ENCODE measurements at places on chromosomes 7 and 10.
A peak's percentile ranks its signal among the peaks of the same experiment; 100 is the strongest.

DNA sequence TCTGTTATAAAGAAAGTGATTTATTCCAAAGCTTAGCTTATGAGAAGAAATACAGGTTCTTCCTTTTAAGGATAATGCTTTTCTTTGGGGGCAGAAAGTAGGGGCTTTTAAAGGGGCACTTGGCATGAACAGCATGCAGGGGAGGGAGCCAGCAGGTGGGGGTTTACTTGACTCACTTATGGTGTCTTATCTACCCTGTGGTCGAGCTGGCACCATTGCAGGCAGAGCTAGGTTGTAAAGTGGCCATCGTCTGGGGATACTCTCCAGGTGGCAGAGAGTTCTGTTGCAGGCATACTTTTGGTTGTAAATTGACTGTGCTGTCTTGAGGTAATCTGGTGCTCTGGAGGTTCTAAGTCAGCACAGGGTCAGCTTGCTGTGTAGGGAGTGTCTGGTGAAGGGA, 26.3 kb upstream of the IFRD1 start:
- DNase-seq: no peak

DNA sequence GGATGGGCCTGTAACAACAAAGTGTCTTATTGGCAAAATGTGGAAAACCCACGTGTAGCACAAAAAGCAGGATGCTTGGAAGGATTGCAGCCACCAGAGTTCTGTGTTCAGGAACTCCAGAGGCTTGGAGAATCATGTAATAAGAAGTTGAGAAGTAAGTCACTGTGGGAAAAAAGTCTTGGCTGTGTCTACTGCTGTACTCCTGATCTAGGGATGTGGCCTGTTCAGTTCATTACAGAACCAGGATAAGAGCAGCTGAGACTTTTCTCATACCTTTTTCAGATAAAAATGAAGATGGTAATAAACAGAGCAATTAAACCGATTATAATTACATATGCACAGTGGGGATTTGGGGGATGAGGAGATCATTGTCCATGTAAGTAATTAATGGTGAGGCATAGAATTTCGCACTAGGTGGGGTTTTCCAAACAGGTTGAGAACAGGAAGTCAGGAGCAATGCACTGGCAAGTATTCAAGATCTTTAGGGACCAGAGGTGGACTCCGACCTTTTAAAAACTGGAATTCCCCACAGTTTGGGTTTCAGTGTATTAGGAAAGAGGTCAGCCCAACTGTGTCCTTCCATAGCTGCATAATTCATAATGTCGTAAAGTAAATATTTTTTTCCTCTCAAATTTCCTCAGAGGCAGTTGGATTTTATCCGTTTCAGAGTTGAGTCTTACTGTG, 281.7 kb downstream of the FRMD4A start:
- DNase-seq: no peak

DNA sequence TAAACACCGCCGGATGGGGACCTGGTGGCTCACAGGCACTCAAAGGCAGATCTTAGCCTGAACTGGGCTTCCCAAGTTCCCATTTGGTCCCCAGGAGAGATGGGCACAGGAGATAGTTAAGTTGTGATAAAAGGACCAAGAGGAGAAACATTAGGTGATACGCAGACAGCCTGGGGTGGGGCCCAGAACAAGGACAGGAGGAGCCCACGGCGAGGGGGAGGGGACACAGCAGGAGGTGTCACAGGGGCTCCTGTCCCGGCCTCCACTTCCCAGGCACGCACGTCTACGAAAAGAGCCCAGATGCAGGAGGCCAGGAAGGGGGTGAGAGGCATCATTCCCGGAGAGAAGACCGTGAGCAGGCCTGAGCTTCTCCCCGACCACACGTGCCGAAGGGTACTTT, 16.3 kb upstream of the DNAAF5 start:
- no peak for DNase-seq

DNA sequence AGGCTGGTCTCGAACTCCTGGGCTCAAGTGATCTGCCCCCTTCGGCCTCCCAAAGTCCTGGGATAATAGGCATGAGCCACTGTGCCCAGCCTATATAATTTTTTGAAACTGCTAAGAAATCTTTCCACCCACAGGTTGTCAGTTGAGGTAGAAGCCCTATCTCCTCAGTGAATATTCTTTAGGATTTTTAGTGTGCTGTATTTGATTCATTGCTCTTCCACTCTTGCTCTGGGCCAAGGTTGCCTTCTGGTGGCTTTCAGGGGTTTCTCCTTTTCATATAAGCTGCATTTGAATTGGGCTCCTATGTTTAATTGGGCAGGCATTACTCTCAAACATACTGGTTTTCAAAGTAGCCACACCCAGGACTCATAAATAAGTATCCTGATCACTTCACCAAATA, 931.2 kb downstream of the GATA3 start:
- DNase-seq: no peak

GRCh38 chr10:44539178-44539577, 154.3 kb upstream of the CXCL12 start:
- no peak for DNase-seq

DNA sequence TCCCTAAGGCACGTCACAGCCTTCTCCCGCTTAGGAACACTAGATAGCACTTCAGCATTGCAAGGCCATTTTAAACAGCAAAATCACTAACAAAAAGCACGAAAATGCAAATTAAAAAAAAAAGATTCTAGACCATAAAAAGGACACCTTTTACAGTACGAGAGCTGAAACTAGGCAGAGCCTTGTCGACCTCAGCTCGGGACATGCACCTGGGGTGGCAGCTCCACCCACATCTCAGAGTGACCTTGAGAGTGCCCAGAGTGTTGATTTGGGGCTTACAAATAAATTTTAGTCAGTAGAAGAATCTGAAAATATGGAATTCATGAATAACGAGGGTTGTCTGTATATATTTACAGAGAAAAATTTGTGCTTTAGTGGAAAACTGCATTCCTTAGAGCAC, 1.1 kb downstream of the MRPS24 start:
- DNase-seq: no peak

DNA sequence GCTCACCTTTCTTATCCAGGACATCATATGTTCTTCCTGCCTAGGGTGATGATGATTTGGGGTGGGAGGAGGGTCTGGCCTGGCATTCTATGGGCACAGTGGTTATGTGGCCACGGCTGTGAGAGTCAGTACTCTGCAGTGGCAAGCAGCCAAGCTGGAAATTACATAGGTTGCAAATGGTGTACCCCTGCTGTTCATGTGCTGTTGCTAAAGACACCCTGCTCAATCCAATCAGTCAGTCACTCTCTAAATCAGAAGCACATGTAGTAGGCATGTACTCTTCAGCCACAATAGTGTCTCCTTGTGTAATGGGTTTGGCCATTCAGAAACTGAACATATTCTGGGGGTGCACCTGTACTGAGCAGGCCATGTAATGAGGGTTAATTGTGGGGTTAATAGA, 449.1 kb upstream of the ANKRD30A start:
- DNase-seq: no peak

DNA sequence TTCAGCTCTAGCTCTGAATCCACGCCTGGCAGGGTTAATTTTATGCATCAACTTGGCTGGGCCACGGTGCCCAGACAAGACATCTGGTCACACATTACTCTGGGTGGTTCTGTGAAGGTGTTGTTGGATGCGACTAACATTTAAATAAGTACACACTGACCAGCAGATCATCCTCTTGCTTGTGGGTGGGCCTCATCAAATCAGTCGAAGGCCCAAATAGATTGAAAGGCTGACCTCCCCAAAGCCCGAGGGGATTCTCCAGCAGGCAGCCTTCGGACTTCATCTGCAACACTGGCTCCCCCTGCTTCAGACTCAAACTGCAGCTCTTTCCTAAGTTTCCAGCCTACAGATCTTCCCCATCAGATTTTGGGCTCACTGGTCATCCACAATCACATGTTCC, 53.6 kb downstream of the SFMBT2 start:
- DNase-seq: no peak

GRCh38 chr7:112635742-112636141, 154.5 kb downstream of the TMEM168 start:
- no peak for DNase-seq

- DNase-seq: no peak
These were observed 22.2 kb downstream of the AHR start for GRCh38 chr7:17320657-17321056.

DNA sequence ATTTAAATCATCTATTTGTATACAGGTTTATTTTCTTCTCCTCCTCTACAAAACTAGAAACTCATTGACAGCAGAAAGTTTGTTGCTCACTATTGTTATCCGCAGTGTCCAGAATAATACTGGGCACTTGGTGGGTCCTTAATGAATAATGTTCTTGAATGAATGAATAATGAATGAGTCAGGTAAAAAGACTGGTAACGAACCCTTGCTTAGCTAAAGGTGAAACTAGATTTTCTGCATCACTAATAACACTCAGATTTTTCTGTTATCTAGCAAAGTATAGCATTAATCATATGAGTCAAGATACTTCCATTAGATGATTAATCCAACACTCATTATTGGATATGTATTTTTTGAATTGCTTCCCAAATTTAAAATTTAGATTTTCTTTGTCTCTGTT, 953.2 kb downstream of the SORCS3 start:
- DNase-seq: no peak

GRCh38 chr7:78605119-78605518, 806.5 kb downstream of the PHTF2 start:
- DNase-seq: no peak

DNA sequence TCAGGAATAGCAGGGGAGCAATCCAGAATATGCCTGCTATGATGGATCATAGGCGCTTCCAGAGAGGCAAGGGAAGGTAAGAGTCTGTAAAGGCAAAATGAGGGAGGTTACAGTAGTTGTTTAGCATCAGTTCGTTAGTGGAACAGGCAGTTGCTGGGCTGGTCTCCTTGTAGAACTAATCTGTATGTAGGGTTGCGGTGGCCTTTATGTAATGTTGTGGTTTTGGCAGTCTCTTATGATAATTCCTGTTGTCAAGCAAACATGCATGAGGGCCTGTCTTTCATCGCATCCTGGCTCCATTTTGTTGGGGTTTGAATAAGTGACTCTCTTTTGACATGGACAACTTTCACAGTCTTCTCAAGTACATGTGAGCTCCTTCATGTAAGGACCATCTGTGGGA, 427.8 kb upstream of the LRGUK start:
- no peak for DNase-seq

DNA sequence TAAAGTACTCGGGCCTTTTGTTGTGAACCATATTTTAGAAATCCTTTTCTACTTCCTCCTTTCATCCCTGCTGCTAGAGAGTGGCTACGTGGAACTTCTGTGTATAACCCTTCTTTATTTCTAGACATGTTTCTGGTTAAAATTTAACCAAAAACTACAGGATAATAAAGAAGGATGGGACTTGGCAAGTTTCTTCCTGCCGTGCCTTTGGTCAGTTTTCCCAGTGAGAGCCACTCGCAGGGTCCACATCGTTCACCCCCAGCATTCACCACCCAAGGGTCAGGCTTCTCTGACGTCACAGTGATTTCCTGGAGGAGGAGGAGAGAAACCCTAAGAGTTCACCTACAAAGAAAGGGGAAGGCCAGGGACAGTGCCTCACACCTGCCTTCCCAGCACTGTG, 45.4 kb downstream of the NKX6-2 start:
- no peak for DNase-seq

GRCh38 chr7:45182856-45183710, 25.5 kb downstream of the RAMP3 start:
- DNase-seq: no peak

- no peak for DNase-seq
These were observed 84.7 kb upstream of the TMEM168 start for GRCh38 chr7:112874909-112875308.

- DNase-seq: no peak
These were observed 38.7 kb upstream of the MTPAP start for GRCh38 chr10:30387646-30388243.

- no peak for DNase-seq
These were observed 418.9 kb downstream of the DNAJB6 start for GRCh38 chr7:157755741-157756140.

DNA sequence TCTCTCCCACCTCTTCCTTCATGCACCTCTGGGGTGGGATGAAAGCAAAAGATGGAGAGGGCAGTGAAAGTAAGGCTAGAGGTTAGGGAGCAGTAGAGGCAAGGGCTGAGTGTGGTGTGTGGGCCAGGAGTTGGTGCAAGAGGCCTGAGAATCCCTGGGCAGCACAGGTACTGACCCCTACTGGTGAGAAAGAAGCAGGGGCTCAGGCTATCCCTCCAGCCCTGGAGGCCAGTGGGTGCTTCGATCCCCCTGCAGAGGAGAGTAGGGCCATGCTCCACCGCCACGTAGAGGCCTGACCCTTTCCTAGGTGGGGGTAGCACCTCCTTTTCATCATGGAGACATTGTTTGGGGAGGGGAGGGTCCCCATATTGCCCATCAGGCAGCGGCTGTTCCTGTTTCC, 9.8 kb downstream of the CDHR1 start:
- no peak for DNase-seq

DNA sequence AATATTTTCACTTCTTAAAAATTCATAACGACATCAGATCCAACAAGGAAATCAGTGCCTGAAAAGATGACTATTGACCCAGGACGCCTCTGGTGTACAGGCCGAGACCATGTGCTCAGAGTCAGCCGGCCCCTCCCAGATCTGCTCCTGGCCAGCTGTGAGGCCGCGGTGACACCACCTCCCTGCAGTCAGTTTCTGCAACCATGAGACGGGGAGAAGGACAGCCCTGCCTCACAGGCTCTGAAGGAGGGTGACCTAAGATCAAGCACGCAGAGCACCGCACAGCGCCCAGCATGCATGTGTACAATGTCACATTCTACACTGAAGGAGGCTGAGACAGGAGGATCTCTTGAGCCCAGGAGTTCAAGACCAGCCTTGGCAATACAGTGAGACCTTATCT, 2.6 kb upstream of the GPER1 start:
- DNase-seq: no peak

- DNase-seq: no peak
These were observed 954.9 kb downstream of the CNTNAP2 start for GRCh38 chr7:147071536-147071935.

GRCh38 chr10:87565010-87565409, 60.3 kb downstream of the MINPP1 start:
- DNase-seq: no peak

DNA sequence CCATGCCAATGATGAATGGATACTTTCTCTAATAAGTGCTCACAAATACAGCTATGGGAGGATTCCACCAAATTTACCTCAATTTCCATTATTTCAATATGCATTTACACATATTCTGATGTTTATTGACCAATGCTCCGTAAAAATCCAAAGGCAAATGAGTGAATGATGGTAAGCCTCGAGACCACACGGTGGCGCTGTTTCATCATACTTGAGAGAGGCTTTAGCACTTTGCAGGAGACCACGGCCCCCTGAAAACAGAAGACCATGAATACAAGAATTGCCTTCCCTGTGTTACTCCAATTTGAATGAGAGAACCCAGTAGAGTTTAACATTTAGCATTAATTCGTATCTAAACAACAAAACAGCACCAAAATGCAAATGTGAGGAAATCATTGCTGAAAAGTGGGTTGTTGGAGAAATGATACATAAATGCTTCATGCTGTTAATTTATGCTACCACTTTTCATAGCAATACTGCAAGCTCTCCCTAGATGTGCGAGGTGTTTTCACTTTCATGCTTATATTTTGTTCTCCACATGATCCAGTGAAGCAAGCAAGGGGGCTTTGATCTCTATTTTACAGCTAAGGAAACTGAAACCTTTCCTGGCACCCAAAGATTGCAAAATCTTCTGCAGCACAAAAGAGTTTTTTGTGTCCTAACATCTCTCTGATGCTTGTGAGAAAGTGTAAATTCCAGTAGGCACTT, 35.4 kb downstream of the TRIL start:
- DNase-seq: peak; percentile 73
